ENCODE measurements at places on chromosomes 11 and 22.

DNA sequence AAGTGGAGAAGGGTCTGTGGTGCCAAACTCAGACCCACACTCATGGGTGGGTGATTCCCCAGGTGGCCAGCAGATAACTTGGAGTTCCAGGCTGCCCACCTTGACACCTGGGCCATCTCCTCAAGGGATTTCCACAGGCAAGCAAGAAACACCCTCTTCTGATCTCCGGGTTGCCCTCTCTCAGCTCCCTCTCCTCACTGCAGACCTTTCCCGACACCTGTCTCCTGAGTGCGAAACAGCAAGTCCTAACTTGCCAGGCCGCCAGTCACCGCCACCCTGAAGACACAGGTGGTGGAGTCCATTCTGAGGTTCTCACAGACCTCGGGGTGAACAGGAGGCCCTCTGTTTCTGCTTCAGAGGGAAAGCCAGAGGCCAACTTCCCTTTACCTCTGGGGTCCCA, 16.6 kb downstream of the GALNT18 start:
- no peak for DNase-seq

DNA sequence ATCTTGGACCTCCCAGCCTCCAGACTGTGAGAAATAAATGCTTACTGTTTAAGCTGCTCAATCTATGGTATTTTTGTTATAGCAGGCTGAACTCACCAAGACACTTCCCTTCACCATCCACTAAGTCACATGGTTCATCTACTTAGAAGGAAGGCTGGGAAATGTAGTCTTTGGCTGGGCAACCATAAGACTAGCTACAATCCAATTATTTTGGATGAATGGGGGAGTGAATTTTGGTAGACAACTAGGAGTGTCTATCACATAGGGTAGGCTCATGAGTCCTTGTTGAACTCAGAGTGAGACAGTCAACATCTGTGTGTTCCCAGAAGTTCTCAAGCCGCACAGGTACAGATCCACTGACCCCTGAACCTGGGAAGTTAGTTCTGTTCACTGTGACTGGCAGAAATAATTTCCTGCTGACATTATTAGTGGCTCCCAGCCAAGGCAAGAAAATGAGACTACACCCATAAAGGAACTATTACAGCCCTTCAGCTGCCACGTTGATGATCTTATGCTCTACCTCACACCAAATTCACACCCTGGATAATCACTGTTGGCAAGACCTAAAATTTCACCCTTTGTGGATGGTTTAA, 3.1 kb upstream of the SLC35C1 start:
- DNase-seq = no peak

DNA sequence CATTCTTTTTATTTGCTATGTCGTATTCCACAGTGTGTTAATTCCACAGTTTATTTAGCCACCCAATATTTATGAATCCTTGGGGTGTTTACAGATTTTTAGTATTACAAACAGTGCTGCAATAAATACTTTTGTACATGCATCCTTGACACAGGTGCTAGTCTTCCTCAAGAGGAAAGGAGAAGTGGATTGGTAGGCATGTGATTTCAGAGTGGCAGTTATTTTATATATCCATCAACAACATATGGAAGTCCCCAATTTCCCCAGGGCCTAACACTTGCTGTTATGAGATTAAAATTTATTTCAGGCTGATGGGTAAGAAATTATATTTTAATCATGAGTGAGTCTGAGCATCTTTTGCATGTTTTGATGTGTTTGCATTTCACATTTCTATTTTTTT, 17.9 kb downstream of the TRIM44 start:
- DNase-seq = no peak

- DNase-seq = no peak
These were observed 33.5 kb downstream of the MYO18B start for GRCh38 chr22:25775531-25775930.

All from stimulated activated CD4-positive, alpha-beta T cell treated with anti-CD3 and anti-CD28 coated beads, TNF-alpha, amount 100 ng/mL, for 48 hours (primary cell).